ENCODE measurements at places on chromosomes 2 and 18. TPM values are rescaled to one million over a fixed set of nuclear protein-coding genes. Genes with fewer than 3 reads are reported as not detected.

- peak; percentile 7 for DNase-seq
Observed at GRCh38 chr2:237864444-237864931, 5.1 kb downstream of the RAMP1 start.

GRCh38 chr18:11541179-11541578 lies 68.2 kb upstream of the SLC35G4 start:
- DNase-seq = no peak

DNA sequence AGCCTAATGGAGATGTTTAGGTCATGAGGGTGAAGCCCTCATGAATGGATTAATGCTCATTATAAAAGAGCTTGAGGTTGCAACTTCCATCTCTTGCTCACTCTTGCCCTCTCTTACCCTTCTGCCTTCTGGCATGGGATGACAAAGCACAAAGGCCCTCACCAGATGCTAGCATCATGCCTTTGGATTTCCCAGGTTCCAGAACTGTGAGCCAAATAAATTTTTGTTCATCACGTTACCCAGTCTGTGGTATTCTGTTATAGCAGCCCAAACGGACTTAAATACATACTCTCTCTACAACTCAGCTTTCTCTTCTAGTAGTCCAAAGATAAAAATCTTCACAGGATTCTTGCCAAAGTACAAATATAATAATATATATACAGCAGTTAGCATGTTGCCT lies 75.8 kb downstream of the LNPK start:
- no peak for DNase-seq

- DNase-seq = no peak
Observed at GRCh38 chr2:159807183-159808031, 9.4 kb upstream of the CD302 start.

DNA sequence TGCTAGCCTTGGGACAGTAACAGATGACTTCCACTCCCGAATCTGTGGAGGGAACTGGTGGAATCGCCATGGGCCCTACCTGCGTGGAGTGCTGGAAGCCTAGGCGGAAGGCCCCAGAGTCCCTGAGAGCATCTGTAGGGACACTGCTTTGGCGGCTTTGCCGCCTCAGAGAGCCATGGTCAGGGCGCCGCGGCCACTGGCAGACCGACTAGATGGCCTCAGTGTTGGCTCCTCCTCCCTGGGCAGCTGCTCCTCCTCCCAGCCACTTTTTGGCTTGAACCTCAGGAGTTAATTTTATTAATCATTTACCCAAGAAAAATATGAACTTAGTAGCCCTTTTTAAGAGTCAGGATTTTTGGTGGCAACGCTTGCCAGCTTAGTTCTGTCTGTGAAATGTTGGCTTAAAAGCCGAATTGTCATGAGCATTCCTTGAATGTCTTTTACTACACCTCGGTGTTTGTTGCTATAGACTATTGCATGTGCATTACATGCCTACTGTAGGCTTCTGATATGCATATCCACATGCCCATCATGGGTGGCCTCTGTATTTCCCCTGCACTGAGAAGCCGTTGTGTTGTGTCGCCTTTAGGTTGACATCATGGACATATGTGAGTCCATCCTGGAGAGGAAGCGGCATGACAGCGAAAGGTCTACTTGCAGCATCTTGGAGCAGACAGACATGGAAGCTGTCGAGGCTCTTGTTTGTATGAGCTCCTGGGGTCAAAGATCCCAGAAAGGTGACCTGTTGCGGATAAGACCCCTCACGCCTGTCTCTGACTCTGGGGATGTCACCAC lies 2.4 kb downstream of the KLF11 start:
- DNase-seq = no peak

DNA sequence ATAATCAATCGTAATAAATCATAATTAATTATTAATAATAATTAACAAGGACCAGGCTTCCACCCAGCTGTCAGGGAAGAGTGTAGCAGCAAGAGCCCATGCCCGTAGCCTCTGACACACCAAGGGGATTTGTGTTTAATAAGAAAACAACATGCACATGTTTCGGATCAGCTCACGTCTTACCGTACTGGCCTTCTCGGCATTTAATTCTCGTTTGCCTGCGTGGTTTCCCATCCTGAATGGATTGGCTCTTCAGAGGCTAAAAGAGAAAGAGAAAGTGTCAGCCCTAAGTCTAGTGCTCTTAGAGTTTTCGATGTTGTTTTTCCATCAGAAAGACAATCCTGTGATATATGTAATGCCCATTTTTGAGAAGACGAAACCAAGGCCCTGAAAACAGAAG lies 27.6 kb downstream of the MBP start:
- no peak for DNase-seq

DNA sequence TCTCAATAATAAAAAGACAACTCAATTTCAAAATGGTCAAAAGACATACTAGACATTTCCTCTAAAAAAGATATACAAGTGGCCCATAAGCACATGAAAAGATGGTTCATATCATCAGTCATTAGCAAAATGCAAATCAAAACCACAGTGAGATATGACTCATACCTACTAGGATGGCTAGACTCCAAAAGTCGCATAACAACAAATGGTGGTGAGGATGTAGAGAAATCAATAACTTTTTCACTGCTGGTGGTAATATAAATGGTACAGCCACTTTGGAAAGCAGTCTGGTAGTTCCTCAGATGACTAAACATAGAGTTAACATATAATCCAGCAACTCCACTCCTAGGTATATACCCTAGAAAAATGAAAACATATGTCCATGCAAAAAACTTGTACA lies 242.3 kb upstream of the NOL4 start:
- no peak for DNase-seq

GRCh38 chr18:5295231-5295920 lies at the start of gene ZBTB14:
ZBTB14 (minus strand) TSS chr18:5295726; CDS start chr18:5293246, 2,480 bp downstream.
- DNase-seq = peak; percentile 53

DNA sequence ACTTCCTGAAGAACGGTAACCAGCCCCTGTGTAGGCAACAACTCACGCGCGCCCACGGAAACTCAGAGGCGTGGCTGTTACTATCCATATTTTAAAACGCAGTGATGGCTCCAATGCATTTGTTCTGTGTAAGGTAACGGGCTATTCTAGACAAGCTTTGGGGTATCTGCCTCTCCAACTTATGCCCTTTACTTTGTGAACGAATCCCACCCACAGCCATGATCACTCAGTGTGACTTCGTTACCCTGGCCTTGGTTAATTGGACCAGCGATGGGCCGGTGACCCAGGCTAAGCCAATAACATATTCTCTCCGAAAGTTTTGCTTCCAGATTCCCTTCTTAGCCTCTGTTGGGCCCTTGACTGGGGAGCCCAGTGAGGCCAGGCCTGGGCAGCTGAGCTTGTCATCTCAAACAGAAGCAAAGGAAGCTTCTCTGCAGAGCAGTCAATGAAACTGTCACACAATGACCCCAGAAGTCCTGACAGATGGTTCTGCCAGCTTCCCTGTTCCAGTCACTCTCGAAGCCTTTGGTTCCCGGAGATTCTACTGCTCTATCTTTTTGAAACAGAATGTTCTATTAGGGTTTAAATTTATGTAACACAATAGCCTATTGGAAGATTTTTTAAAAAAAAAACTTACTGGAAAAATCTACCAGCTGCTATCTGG lies 30.7 kb upstream of the ROCK2 start:
- DNase-seq = no peak

DNA sequence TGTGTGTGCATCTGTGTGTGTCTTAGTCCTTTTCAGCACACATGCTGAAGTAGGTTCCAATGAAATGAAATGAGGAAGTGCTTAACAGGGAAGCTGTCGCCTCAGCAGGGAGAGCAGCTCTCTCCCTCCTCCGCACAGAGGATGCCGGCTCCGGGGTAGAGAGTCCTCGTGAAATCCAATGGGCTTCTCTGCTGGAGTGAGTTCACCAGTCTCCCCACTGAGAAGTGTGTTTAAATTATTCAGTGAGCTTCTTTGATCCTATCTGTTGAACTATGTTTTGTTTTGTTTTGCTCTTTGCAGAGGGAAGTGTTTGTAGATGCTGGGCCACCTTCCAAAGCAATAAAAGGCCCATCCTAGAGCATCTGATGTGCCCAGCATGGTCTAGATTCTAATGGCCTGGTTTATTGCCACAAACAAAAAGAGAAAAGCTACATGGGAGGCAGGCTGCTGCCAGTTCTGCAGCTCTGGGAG lies 6.7 kb downstream of the PPP1R7 start:
- no peak for DNase-seq

DNA sequence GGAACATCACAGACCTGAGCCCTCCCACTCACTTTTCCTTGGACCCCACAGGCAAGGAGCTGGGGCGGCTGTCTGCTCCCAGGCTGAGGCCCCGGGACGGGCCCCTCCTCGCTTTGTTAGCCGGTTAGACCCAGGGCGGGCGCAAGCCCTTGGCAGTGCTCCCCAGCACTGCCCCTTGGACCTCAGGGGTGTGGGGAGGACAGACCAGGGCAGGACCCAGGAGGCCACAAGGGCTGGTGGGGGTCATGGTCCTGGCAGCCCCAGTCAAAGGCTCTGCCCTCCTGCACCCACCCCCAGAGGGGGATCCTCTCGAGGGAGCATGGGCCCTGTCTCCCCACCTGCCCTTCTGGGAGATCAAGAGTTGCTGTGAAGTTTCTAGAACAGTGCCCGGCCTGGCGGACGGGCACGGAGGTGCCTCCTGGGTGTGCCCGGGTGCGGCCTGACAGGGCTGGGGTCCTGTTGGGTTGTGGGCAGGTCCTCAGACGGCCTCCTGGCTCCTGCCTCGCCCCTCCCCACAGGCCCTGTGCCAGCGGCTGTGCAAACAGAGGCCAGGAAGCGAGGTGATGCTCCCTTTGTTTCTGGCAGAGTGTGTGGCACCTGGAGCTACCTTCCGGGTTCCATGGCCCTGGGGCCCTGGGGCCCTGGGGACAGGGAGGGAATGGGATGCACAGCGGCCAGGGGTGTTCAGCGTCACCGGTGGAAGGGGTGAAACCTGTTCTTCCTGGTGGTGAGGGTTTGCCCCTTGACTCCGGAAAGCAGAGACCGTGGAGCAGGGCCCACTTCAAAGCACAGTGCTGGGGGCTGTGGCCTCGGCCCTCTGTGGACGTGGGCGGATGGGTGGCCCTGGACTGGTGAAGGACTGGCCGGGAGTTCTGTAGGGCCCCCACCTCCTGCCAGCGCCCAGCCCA lies 2.9 kb upstream of the GAL3ST2 start:
- no peak for DNase-seq

- DNase-seq = no peak
Observed at GRCh38 chr18:32441533-32441932, 29.1 kb downstream of the GAREM1 start.

DNA sequence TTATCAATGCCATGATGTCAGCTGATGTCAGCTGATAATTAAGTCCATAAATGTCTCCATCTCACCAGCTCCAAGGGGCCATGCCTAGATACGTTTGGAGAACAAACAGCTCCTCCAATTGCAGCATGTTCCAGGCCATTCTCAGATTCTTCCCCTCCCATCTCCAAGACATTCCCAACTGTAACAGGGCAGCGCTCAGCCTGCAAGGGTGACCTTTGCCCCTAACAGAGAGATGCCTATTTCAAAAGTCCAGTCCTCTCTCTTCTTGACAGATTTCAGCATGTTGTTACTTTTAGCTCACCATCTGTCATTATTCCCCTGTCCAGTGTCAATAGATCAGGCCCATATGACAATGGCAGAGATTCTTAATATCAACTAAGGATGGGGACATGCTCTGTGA lies 9.9 kb downstream of the PSD4 start:
- DNase-seq = no peak

GRCh38 chr2:72145658-72146329 lies 1.9 kb downstream of the CYP26B1 start:
- DNase-seq = peak; percentile 13

- no peak for DNase-seq
Observed at GRCh38 chr2:202436626-202437025, 60.5 kb downstream of the BMPR2 start.

DNA sequence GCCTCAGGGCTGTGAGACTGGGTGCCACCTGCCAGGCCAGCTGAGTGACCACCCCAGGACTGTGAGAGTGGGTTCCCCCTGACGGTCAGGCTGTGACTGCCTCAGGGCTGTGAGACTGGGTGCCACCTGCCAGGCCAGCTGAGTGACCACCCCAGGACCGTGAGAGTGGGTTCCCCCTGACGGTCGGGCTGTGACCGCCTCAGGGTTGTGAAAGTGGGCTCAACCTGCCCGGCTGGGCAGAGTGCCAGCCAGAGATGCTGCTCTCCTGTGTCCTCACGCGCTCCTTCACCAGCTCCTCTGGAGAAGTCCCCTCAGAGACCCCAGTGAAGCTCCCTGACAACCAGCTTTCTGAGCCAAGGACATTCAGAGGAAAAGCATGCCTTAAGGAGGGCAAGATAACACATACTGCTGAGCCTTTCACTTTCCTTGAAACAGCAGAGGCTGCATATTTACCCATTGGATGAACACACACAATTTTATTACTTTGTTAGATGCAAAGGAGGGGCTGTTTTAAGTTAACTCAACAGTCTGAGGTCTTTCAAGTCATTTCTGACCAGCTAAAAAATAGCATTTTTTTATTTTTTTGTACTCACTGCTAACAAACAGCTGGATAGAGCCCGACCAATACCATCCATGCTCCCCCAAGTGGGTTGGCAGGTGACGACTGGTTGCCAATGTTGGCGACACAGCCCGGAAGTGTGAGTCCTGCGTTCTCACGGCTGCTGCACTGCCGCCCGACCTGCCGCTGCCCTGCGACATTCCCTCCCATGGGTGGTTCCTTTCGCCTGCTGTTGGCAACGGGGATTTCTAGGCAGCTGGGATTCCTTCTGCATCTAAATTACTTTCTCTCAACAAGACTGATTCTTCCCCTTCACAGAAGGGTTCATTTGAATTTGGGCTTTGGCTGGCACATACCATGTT lies 70.7 kb downstream of the NDUFA10 start:
- DNase-seq = no peak

The MBD1 gene
- total RNA-seq = 71.1 TPM

The CDK5R2 gene
- total RNA-seq = not detected

The SLC1A4 gene
- 31.5 TPM for total RNA-seq

The GPR155 gene
- total RNA-seq = 7.2 TPM

The NAT8 gene
- total RNA-seq = not detected

The ZBTB7C gene
- total RNA-seq = 26.5 TPM

The LDLRAD4 gene
- 28.5 TPM for total RNA-seq

The TMEM182 gene
- 5.3 TPM for total RNA-seq

Measured in breast epithelium (tissue), 4 donors.